CD4-positive, alpha-beta T cell treated with Interleukin-10 for 1 hour (primary cell): ENCODE measurements at places on chromosomes 1 and 21.

GRCh38 chr1:234437423-234438171 lies 41.4 kb downstream of the TARBP1 start:
- DNase-seq, result no peak

DNA sequence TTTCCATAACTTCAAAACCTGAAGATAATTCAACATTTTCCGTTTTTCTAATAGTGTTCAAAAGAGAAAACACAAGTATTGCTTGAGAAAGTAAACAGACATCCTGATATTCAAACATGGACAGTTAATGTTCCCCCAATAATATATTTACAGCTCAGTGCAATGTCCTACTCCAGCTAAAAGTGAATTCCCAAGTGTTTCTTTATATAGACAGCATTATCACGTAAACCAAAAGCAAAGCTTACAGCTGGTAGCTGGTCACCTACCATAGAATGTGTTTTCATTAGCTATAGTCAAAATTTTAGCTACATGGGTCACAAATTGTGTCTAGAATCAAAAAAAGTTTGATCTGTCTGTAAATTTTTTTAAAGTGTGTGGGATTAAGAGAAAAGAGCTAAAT lies 34.9 kb downstream of the WLS start:
- no peak for DNase-seq

DNA sequence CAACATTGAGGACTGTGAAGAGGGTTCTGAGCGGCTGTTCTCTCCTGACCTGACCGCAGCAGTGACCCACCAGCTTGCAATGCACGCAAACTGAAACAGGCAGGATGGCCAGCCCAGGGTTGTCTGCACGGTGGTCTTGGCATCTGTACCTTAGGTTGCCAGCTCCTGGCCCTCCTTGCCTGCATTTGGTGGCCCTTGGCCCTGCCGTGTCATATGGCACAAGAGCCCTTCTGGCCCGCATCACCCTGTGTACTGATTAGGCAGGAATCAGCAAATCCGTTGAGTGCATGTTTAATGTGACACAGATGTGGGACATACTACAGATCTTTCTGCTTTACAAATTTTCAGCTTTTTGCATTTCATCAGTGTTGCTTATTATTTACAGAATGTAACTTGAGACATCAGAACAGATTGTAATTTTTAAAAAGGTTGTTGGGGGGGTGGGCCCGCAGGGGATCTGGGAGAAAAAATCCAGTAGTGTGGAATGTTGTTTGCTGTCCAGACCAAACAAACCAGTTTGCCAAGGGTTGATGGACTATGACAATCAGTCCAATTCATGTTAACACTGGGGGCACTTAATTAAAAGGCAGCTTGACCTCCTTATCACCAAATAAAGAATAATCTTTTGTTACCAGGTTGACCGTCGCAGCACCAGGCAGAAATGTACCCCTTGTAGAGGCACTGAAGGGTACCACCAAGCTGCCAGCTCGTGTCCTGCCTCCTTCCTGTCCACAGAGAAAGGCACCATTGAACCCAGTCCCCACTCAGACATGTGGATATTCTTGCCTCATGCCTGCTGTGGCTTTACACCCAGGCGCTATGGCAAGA lies 132.6 kb downstream of the DHRS3 start:
- no peak for DNase-seq

DNA sequence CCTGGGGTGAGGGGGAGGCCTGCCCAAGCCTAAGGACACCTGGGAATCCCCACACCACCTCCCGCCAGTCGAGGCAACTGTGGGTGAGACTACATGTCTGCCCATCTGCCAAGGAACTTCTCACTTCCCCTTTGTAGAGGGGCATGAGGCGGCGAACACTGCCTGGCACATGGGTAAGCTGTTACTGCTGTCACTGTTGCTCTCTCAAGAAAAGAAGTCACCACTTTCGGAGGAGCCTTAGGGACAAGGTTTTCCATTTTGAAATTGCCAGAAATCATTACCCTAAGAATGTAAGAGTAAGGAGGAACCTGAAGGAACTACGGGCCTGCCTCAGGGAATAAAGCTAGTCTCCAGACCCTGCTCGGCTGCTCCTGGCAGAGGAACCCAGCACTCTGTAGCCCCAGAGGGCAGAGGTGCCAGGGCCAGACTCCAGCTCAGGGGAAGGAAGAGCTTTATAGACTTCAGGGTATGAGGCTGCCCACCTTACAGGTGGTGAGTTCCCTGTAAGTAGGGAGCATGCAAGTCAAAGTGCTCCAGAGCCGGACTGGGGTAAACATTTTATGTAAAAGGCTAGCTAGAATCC lies 23.3 kb downstream of the SLC2A1 start:
- peak; percentile 38 for DNase-seq

- no peak for DNase-seq
Observed at GRCh38 chr1:218444588-218444987, 99.5 kb downstream of the TGFB2 start.

GRCh38 chr21:14356746-14357145 lies 26.2 kb downstream of the HSPA13 start:
- no peak for DNase-seq

DNA sequence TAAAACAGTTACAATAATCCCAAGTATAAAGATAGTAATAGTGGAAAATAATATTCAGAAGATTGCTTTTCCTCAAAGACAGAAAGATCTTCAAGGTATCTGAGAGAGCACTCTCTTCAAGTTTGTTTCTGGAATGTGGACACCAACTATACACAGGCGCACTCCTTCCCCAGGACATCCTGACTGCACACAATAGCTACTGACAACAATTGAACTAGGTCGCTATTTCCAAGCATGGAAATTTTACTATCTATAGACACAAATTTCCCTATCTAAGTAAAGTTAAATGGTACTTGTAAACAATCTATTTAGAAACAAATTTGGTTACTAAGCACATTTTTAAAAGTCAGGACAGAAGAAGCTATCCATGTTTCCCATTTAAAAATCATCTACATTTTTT lies 19.1 kb downstream of the ARHGAP29 start:
- no peak for DNase-seq

- DNase-seq, result peak; percentile 7
Observed at GRCh38 chr1:21904704-21905520, 32.2 kb downstream of the HSPG2 start.
